ENCODE measurements at places on chromosomes 12 and 14.
A peak's percentile ranks its signal among the peaks of the same experiment; 100 is the strongest.

DNA sequence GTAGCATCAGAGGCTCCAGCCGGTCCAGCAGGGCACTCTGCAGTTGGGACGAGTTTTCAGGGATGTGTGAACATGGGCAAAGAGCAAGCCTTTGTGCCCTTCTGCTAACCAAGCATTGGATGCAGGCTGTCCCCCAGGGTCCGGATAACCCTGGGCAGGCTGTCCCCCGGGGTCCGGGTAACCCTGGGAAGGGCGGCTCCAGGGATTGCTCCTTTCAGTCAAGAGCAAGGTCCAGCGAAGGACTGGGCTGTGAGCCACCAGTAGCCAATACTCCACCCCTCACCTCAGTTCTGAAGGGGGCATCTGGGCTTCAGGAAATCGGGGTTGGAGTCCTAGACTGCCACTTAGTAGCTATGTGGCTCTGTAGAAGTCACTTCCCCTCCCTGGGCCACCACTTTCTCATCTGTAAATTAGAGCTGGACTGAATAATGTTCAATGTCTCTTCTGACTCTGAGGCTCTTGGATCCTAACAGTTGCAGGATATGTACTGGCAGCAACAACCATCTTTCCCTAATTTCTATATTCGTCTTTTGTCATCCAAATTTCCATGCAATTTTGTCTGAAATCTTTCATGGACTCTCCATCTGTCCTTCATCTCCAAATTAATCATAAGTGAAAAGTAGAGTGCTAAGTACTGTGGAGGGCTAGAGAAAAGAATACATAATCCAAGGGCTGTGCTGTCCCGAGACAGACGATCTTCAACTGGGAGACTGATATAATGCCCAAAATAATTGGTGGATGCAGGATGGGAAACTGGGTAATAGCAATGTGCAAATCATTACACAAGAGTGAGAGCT is 137.4 kb upstream of the NTF3 start:
- DNase-seq = no peak

DNA sequence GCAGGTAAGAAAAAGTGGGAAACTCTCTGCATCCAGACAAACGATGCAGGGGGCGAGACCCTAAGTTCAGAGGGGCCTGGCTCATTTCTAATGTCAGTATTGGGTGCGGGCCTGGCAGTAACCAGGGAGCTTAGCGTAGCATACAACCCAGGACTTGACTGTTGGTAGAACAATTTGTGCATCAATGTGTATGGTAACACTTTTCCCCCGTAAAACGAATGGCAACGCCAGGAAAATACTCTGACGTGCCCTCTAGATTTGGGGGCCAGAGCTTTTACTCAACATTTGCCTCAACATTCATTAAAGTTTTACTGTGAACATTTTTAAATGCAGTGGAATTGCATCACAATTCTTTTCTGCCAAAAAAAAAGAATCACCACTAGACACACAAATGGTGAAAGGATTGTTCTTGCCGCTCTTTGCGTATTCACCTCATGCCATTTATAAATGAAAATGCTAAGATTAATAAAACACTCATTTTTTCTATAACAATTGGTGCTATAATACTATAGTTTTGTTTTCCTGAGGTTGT is 867 bp downstream of the RHOJ start:
- DNase-seq = no peak

GRCh38 chr14:22597265-22597664 is 835 bp upstream of the ABHD4 start:
- DNase-seq = no peak

GRCh38 chr12:70609203-70609602 is 28.0 kb downstream of the PTPRB start:
- no peak for DNase-seq

GRCh38 chr14:72619881-72620280 is 274.0 kb downstream of the DPF3 start:
- no peak for DNase-seq

GRCh38 chr12:124403273-124403672 is 108.4 kb downstream of the RFLNA start:
- no peak for DNase-seq

DNA sequence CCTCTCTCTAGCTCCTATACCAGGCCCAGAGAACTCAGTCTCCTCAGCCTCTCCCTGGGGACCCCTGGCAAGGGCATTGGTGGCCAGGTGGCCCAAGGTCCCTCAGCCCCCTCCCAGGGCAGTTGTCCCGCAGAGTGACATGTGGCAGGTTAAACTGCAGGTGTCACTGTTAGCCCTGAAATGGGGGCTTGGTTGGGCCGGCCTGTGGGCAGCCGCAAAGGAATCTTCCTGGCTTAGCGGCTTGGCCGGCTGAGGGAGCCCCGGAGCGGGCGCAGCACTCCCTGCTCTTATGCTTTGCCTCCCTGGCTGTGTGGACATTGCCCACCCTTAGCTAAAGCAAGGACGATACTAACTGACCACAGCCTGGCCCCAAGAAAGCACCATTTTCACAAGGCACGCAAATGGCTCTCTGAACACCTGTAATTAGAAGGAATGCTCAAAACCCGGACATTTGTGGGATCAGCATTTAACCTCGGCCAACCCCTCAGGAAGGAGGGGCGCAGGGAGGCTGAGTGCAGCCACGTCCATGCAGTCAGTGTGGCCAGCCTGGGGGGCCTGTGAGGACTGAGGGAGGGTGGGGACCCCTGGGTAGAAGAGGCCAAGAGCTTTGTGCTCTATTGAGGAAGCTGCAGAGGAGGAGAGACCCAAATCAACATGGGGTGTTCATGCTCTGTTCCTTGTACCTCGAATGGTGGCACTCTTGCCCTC is 82.2 kb downstream of the PAPOLA start:
- peak; percentile 26 for DNase-seq

- DNase-seq = peak; percentile 93
Measured at GRCh38 chr14:76956316-76957090, 72.0 kb downstream of the IRF2BPL start.

DNA sequence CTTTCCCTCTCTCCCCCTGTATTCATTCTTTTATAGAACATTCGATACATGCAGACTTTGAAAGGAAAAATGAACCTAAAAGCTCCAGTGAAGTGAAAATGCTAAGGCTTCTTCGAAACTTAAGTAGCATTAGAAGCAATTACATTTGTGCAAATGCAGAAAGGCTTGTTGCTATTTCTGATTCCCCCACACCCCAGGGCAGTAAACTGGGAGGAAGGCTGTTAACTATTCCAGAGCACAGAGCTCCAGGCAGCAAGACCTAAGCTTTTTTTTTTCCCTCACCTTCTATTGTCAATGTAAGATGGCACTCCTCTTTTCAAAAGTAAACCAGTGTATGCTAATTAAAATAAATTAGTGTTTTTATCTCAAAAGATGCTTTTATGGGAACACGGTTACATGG is 448.9 kb upstream of the TBX3 start:
- no peak for DNase-seq

GRCh38 chr12:15842108-15842507 is 40.1 kb upstream of the STRAP start:
- no peak for DNase-seq

DNA sequence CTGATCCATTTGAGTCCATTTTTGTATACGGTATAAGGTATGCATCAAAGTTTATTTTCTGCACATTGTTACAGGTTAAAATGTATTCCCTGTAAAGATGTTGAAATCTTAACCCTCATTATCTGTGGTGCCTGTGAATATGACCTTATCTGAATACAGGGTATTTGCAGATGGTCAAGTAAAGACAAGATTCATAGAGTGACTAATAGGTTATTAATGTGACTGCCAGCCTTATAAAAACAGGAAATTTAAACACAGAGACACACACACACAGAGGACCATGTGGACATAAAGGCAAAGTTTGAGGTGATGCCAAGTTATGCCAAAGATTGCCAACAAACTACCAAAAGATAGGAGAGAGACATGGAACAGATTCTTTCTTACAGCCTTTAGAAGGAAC is 347.2 kb upstream of the DCN start:
- no peak for DNase-seq

DNA sequence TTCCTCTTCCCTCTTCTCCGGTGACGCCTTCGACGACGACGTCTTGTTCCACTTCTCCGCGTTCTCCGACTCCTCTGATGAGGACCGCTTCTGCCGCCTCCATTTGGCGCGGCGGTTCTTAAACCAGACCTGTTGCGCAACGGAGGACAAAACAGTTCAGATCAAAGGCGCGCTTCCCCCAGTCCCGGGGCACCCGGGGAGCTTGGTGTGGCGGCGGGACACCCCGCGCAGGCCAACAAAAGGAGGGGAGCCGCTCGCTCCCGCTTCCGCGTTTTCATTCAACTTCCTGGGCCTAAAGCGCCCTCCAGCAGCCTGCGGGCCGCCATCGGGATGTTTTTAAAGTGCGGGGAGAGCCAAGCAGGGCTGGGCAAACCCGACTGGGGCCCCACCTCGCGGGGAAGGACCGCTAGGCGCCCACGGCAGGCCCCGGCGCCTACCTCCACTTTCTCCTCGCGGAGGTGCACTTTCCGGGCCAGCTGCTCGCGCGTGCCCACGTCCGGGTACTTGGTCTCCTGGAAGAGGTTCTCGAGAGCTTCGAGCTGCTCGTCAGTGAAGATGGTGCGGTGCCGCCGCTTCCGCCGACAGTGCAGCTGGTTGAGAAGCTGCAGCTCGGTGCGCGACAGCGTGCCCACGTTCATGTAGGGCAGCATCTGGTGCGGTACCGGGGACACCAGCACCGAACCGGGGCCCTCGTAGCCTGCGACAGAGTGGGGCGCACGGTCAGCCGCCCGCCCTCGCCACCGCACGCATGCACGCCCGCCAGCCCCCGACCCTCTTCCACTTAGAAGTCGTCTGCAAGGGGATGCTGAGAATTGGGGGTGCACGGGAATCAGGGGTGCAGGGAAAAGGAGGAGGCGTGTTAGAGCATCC is 1.2 kb downstream of the GSC start:
- DNase-seq = no peak

GRCh38 chr12:125143491-125143890 is 78.3 kb downstream of the AACS start:
- DNase-seq = no peak

DNA sequence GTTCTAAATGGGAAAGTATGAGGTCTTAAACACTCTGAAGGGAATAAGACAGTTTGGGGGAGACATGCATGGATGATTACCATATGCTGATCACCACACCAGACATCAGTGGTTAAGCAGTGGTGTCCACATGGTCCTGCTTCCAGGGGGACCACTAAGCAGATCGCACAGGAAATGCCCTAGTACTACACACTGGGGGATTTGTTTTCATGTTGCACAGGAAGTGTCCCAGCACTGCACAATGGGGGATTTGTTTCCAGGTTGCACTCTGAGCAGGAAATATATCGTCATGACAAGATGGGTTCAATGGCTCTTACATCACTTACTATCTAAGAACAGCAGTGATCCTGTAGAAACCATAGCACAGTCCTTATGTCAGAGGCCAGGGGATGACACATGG is 245.5 kb downstream of the BCL11B start:
- DNase-seq = peak; percentile 12

- peak; percentile 50 for DNase-seq
Measured at GRCh38 chr12:56469007-56469930, 891 bp downstream of the SPRYD4 start.

GRCh38 chr14:31449971-31450610 is 7.2 kb downstream of the DTD2 start:
- peak; percentile 56 for DNase-seq

GRCh38 chr12:56080556-56081138 is 682 bp downstream of the ERBB3 start:
- DNase-seq = no peak

DNA sequence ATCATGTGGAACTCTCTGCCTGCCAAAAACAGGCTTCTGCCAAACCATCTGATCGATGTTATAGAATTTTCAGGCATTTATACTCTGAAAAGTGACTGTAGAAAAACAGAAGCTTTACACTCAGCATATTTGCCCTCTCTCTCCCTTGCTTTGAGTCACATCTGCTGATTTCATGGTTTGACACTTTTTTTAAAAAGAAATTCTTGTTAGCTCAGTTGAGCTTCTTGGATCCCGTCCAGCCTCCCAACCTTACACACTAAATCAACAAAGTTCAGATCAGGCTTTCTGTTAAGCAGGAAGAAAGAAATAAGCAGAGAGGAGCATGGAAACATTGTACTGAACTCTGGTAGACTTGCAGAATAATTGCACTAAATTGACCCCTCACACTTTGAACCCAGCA is 193.6 kb upstream of the SEL1L start:
- DNase-seq = no peak

DNA sequence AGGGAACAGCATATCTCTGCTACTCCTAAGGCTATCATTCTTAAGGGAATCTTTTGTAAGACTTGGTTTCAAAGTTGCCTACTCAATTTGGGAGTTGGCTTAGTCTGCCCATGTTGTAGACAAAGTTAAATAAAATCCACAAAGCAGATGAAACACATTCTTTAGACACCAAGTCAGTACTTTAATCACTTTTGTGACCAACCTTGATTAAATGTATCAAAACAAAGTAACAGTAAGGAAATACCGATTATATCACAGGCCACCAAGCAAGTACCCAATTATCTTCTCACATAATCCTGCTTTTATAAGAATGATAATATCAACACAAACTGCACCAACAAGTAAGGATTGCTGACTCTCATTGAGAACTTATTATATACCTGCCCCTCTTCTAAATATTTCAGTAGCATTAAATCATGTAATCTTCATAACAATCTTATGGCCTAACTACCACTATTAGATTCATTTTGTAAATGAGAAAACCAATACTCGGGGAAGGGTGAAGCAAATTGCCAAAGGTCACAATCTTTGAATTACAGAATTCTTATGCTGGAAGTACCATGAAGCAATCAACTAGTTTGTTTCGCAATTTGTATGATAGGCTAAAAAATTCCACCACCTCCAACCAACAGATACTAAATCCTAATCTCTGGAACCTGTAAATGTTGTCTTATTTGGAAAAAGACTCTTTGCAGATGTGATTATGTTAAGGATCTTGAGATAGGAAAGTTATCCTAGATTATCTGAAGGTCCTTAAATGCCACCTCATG is 12.6 kb upstream of the DIO2 start:
- DNase-seq = no peak

DNA sequence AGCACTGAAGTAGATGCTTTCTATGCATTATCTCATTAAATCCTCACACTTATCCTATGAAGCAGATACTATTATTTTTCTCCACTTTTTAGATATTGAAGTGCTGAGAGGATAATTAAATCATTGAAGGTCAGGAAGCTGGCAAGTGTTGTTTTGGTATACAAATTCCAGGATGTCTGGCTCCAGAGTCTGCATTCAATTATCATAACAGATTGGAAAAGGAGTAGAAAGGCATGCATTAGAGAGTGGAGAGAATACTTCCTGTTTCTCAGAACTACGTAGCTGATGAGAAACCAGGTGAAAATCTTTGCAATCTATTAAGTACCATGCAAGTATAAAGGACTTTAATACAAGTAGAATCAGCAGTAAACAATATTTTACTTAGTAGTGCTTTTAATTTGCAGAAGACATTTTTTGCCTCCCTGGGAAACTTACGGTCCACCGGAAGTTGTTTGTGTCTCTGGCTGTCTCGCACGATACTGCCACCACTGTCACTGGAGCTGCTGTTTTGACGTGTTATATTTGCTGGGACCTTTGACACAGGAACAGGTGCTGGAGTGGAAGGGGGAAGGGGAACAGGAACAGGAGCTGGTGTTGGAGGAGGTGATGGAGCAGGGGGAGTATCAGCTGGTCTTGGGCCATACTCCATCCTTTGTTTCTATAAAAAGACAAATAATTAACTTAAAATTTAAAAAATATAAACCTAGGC is 158.0 kb downstream of the EPS8 start:
- DNase-seq = no peak

- DNase-seq = no peak
Measured at GRCh38 chr14:88998027-88998426, 173.6 kb downstream of the TTC8 start.

All from AML-193 (cell line).